ENCODE measurements at places on chromosomes 7 and 10. TPM values are rescaled to one million over a fixed set of nuclear protein-coding genes. Genes with fewer than 3 reads are reported as not detected.

The CDC14C gene
- not detected for total RNA-seq

The ANKRD30A gene
- total RNA-seq, result not detected

The GPR37 gene
- total RNA-seq, result 0.20 TPM

The ASAH2 gene
- 0.39 TPM for total RNA-seq

The RGR gene
- not detected for total RNA-seq

- no peak for DNase-seq
Measured at GRCh38 chr7:124387056-124387455, 354.2 kb upstream of the TMEM229A start.

DNA sequence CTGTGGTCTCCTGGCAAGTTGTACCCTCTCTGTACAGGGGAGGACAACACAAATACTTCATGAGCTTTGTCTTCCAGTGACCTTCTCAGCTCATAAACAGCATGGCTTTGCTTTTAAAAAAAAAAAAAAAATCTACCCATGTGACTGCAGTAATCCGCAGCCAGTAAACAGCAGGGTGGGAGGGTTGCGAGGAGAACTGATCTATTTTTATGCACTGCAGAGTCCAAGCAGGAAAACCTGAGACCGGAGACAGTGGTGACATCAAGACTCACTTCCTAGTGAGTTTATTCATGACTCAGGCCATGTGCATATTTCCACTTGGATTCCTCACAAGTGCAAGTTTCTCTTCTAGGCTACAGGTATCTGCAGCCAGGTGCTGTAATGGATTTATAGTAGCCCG, 127.9 kb downstream of the NRF1 start:
- DNase-seq, result peak; percentile 10

GRCh38 chr10:61733358-61733940, 70.7 kb downstream of the CABCOCO1 start:
- DNase-seq, result peak; percentile 37

GRCh38 chr10:19811540-19811939, 4.7 kb upstream of the PLXDC2 start:
- peak; percentile 23 for DNase-seq

GRCh38 chr10:29205787-29206186, 83.1 kb upstream of the LYZL1 start:
- no peak for DNase-seq

DNA sequence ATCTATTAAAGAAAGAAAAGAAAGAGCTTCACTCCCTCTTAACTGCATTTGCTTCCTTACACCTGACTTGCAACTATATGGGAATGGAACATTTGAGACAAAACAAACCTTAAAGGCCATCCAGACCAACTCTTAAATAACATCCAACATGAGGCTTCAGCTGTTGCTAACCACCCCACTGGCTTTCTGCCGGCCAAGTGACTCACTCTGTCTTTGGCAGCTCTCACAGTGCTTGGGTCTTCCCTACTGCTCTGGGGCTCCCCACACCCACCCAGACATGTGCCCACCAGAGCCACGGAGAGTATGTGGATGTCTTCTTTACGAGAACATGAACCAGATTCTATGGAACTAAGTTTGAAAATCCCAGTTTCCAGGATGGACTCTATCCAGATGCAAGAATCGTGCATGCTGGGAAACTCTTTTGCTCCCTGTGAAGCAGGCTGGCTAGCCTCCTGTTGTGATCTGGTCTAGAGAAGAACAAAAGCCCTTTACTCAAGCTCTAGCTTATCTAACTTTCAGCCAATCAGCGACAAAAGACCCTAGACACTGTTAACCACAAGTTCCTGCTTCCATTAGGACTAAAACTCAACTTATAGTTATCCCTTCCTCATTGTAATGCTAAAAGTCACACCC, 245.7 kb downstream of the TCERG1L start:
- no peak for DNase-seq

DNA sequence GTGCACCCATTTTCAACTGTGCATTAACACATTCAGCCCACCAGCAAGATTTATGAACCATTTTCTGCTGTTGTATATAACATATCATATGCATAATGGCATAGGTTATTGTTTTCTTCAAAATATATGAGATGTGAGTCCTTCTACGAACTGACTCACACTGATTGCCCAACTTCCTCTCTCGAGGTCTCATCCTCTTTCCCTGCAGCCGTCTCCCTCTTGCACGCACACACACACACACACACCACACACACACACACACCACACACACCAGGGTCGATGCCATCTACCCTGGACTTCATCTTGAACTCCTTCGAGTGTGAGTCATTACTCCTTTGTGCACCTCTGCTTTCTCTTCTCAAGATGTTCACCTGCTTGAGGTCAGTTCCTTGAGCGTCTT, 36.7 kb downstream of the EGFR start:
- DNase-seq, result peak; percentile 89

GRCh38 chr7:17159500-17160037, 138.9 kb upstream of the AHR start:
- no peak for DNase-seq

DNA sequence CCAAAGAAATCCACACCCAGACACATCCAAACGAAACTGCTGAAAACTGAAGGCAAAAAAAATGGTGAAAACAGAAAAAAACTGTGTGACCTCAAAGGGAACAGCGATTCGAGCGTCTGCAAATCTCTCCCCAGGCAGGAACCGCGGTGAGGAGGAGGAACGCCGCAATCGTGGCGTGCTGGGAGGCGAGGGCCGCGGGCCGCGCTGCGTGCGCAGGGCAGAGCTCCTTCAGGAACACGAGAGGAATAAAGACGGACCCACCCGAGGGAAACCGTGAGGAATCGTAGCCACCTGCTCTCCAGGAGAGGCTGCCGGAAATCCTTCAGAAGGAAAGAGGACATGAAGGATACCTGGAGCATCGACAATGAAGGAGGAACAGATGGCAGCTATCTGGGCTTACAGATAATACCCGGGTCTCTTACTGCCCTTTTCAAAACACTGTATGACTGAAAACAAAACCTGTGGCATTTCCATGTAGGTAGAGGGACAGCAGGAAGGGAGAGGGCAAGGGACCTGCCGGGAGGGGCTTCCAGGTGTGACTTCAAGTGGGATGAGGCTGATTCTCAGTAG, 266.0 kb downstream of the MAD1L1 start:
- DNase-seq, result no peak

DNA sequence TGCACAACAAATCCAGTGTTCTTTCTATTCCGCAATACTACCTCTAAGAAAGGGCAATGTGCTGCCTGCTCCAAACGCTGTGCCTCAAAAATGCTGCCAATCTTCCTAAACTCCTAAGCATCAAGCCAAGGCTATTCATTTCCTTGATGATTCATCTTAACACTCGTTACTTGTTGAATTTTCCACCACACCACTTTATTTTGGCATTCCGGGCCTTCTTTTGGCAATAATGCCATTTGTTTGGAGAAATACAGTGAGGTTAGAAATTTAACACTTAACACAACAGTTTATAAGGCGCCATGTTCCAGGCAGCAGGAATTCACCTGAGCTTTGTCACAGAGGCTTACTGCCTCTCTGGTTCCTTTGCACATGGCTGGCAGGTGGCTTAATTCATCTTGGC, 82.6 kb upstream of the ABCB5 start:
- DNase-seq, result peak; percentile 33

GRCh38 chr7:32658467-32658869, 163.2 kb downstream of the AVL9 start:
- DNase-seq, result no peak

DNA sequence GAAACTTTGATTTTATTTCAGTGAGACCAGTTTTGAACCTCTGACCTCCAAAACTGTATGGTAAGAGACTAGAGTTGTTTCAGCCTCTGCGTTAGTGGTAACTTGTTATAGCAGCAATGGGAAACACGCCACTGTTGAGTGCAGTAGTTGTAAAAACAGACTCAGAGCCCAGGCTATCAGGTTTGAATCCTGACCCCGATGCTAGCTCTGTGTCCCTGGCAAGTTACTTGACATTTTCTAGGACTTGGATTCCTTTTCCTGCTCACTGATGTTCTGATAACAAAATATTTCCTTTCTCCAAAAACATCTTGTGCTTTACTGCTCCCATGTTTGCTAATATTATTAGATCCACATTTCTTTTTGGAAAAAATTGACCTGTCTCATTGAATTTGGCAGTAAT, 131.0 kb downstream of the PLXDC2 start:
- no peak for DNase-seq

DNA sequence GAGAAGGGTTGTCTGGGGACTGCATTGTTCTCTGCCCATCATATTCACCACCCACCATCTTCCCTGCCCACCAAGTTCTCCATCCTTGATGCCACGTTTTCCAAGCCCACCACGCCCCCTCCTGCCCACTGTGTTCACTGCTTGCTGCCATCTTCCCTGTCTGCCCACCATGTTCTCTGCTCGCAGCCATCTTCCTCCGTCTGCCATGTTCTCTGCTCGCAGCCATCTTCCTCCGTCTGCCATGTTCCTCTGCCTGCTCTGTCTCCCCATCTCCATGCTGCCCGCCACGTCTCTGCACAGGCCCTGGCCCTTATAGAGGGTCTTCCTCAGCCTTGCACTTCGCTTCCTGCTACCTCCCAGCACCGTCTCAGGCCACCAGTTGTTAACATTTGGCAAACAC, 30.0 kb upstream of the ZNF32 start:
- DNase-seq, result no peak
